ENCODE measurements at places on chromosomes 2 and 18.

DNA sequence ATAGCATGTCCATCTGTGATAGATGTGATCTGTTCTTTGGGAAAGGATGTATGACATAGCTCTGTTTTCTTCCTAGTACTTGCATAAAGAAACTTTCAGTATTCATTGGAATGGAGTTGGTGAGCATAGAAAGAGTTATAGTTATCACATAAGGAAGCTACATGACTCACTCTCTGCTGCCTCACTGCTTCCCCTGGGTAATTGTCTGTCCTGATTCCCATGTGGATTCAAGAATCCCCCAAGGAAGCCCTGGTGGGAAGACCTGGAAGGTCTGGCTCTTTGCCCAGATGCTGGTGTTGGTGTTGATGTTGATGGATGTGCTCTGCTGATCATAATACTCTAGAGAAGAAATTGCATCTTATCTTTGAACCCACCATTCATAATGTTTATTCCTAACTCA, 60.6 kb downstream of the PTPN4 start:
- no peak for DNase-seq

GRCh38 chr2:223306371-223306770, 254.4 kb downstream of the KCNE4 start:
- no peak for DNase-seq

DNA sequence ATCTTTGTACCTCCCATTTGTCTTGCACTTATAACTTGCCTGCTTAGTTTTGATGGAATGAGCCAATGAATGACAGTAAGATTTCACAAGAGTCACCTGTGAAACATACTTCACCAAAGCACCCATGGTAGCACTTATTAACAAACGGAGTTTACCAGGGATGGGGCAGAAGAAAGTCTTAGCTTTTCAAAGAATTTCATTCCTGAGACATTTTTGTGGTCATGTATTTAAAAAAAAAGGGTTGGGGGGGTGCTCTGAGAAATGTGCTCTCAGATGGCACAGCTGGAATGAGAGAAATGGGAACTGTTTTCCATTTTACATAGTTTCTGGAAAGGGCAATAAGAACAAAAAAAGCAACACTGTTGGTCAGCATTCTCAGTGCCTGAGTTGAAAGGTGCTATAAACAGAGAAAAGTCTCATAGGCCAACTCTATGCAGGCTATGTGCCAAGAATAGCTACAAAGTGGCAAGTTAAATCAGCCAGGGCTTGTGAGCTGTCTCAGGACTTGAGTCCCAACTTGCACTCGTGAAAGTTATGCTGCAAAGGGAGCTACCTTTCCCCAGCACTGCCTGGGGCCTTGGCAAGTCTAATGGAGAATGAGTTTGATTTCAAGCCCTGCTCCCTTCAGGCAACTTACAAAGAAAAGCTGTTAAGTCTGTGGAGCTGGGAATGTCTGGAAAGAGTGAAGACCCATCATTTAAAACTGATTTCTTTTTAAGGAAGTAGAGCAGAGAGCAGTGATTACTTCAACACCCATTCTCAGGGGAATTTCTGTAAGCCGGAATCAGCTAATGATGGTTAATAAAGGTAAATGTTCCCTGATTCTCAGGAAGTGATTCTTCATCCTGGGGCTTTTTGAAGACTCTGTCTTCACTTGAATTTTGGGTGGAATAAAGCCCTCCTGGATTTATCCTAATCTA, 170.6 kb downstream of the SLC8A1 start:
- no peak for DNase-seq

DNA sequence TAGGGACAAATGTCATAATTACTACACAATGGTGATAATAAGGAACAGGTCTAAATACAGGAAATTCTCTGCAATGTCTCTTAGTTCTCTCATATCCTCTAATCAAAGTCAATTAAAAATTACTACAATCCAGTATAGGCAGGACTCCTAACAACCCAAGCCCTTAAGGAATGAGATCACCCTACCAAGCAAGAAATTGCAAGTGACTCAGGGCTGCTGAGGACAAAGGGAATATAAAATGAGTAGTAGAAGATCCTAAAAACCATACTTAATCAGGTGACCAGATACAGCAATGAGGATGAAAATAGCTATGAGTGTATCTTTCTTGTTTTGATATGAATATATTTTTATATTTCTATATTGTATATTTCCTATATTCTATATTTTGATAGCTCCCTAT, 250.0 kb upstream of the DCC start:
- DNase-seq, result no peak

DNA sequence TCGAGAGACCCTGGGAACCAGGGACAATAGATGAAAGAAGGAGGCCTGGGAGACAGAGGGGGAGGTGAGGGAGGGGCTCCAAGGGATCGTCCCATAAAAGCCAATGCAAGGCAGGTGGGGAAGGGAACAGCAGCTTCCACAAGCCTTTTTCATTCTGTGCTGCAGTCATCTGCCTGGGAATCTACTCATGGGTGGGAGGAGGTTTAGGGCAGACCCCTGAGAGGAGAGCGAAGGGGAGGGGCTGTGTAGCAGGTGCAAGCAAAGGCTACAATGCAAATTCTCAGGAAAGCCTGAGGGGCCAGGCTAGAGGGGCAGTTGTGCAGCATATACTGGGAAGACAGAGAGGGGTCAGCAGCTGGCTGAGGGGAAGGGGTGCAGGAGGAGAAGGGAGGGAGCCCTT, 135.4 kb downstream of the SETBP1 start:
- no peak for DNase-seq

GRCh38 chr2:150075831-150076230, 411.6 kb downstream of the RND3 start:
- DNase-seq, result no peak

- no peak for DNase-seq
These were observed 489.1 kb upstream of the LRATD1 start for GRCh38 chr2:14143435-14143834.

- DNase-seq, result no peak
These were observed 22.4 kb upstream of the PMAIP1 start for GRCh38 chr18:59877361-59877760.

GRCh38 chr2:218046238-218046637, 22.8 kb upstream of the RUFY4 start:
- no peak for DNase-seq

- DNase-seq, result no peak
These were observed 149.4 kb upstream of the KLF7 start for GRCh38 chr2:207315131-207315530.

DNA sequence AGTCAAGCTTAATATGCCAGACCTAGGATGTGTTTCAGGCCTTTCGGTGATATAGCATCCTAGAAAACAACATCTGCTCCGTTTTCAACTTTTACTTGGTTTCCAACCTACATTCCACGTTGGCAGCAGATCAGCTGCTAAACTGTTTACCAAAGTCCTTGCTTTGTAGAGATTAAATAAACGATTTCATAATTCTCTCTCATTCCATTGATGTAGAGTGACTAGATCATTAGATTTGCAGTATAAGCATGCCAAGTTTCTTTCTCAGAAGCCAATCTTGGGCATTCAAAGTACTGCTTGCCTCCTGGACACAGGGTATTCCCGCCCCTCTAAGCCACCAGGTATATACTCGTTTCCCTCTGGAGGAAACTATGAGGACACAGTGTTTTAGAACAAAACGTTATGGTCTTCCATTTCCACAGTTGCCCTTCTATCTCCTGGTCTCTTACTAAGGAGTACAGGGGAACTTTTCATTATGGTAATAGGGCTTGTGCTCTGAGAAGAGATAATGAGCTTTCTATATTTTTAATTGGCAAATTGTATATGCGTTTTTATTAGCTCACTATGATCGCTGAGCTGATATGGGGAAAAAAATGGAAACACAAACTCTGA, 10.5 kb upstream of the INSIG2 start:
- no peak for DNase-seq

GRCh38 chr2:230942920-230943896, 18.2 kb upstream of the GPR55 start:
- DNase-seq, result no peak

DNA sequence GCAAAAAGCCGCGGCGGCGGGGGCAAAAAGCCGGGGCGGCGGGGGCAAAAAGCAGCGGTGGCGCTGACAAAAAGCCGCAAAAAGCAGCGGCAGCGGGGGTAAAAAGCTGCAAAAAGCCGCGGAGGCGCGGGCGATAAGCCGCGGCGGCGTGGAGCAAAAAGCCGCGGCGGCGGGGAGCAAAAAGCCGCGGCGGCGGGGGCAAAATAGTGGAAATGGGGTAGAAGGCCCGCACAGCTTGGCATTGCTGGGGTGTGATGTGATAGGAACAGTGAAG, 450.1 kb downstream of the ANKRD30B start:
- DNase-seq, result no peak

- DNase-seq, result no peak
These were observed 87.0 kb downstream of the EIPR1 start for GRCh38 chr2:3290655-3291054.

- DNase-seq, result no peak
These were observed 8.9 kb upstream of the CHRNA1 start for GRCh38 chr2:174773215-174773614.

DNA sequence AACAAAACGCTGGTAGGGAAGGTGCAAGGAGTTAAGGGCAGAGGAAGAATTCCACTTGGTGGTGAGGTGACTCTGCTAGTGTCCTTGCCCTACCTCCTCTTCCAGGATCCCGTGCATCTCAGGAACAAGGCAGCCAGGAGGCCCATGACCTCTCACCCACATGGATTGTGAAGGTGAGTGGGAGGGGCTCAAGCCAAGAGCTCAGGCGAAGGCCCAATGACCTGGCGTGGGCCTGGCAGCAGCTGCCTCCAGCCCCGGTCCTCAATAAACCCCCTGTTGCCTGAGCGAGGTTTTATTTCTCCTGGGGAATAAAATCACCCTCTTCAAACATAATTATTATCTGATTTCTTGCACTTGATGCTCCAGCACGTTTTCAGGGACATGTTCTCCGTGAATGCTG, 28.2 kb downstream of the LAMA1 start:
- DNase-seq, result no peak

- no peak for DNase-seq
These were observed 13.8 kb upstream of the ALLC start for GRCh38 chr2:3644246-3644525.

- DNase-seq, result no peak
These were observed 638.8 kb upstream of the VRK2 start for GRCh38 chr2:57407772-57408201.

- no peak for DNase-seq
These were observed 565.5 kb downstream of the CCDC85A start for GRCh38 chr2:56749152-56749752.

DNA sequence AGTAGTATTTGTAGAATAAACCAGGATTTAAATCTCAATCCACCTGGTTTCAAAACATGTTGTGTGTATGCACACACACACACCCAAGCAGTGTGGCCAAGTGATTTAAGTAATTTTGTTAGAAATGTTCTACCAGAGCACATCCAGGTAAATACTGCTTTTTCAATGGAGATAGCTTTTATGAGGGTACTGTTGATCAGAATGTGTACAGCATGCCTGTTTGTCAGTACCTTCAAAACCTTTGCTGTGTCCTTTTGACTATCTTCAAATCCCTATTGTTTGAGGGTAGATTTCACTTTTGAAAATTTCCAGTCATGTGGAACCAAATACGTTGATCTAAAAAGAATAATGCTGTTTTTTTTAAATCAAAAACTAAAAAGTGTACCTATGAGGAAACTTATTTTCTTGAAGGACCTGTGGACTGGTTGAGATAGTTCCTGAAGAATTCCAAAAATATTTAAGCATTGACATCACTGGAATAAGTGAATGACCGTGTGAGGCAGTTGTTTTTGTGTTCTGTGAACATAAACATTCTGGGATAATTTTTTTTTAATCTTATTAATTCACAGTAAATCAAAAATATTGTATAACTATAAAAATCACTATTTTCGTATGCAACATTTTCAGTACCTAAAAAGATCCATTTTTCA, 70.9 kb downstream of the PTRHD1 start:
- DNase-seq, result no peak

DNA sequence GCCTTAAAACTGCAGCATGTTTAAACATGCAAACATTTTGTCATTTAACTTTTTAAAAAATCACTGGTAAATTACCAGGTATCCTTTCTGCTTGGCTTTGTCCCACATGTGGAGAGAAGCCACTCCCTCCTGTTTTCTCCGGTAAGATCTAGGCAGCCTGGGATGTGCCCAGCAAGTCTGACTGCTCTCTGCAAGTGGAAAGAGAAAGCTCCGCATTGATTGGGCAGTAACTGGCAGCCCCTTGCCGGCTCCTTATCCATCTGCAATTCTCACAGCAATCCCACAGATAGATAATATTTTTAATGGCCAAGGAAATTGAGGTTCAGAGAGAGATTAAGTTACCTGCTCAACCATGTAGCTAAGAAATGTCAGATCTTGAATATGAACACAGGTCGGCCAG, 136.1 kb downstream of the TMEM200C start:
- no peak for DNase-seq

DNA sequence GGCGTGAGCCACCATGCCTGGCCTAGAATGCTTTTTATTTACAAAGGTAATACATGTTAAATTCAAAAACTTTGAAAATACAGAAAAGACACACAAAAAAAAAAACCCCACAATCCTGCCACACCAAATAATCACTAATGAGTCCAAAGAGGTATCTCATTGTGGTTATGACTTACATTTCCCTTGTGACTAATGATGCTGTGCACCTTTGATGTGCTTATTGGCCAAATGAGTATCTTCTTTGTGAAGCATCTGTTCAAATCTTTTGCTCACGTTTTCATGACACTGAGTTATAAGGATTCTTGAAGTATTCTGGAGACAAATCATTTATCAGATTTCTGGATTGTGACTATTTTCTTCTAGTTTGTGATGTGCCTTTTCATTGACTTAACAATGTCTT, 6.4 kb upstream of the NLRC4 start:
- no peak for DNase-seq

GRCh38 chr2:113324684-113325160, 46.0 kb upstream of the PAX8 start:
- DNase-seq, result peak; percentile 45

DNA sequence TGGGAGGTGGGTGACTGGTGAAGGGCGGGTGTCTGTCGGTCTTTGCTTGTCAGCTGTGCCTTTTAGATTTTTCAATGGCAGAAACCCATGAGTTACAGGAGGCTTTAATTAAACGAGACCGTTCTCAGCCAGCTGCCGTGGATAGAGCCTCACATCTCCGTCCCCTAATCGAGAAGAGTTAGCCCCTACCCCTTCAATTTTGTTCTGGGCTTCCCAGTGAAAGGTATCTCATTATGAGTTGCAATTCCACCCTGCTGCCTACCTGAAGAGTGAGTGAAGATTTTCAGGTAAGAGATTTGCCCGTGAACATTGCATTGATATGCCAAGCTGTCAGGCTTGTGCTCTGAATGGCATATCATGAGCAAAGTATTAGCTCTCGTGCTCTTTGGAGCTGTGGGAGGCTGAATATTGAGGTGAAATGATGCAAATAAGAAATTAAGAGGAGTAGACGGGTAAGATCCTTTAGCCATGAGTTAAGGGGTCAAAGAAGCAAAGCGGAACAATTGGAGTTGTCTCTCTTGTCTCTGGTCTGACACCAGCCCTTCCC, 118.7 kb upstream of the MSTN start:
- no peak for DNase-seq

DNA sequence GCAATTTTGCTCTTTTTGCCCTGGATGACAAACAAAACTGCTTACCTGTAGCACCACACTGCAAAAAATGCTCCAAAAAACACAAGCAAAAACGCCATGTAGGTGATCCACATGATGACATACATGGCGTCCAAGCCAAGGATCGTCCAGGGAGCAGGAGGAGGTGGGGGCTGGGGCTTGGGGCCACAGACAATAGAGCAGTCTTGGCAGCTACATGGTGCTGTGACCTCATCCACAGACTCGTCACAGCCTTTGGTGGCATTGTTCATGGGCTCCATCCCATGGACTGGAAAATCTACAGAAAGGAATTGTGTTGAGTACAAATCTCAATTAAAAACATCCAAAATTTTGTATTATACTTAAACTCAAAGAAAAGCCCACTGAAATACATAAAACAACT, 26.1 kb downstream of the NPC1 start:
- DNase-seq, result no peak

- no peak for DNase-seq
These were observed 85.7 kb downstream of the COPS8 start for GRCh38 chr2:237171396-237171795.

Measured in stimulated activated CD4-positive, alpha-beta T cell treated with anti-CD3 and anti-CD28 coated beads, Interleukin-1b, Interleukin-23, amount 100 ng/mL, for 24 hours (primary cell).